ENCODE measurements at places on chromosomes 1 and 21.

DNA sequence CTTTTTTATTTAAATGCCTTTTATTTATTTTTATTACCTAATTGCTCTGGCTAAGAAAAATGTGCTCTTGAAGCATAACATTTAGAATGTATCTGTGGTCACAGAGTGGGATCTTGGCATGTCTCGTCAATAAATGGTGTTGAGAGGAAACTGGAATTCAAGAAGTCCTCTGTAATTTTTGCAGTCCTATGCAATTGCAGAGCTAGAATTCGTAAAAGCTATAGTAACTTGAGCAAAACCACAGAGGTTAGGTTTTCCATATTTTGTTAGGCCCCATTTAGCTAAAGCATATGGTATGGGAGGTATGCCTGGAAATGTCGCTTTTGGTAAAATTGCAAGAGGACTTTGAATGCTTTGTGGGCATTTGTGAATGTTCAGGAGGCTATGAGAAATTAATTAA, 466.7 kb upstream of the NFIA start:
- no peak for DNase-seq

DNA sequence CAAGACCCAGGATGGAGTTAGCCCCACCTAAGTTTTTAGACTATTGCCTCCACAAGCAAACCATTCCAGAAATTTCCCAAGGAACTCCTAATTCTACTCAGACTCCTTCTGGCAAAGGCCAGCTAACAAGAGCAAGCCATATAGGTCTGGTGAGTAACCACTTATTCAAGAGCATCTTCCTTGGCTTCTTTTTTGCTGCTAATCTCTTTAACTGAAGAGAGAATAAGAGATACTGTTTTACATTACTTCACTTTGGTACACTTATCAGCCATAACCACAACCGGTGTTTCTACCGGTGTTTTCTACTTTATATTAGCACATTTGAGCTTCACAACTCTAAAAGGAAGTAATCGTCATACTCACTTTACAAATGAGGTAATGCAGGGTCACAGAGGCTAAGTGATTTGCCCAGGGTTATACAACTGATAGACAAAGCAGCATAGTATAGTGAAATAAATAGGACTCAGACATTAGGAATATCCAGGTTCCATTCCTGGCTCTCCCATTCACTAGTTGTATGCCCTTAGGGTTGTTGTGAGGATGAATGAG, 1.7 kb upstream of the EPS15 start:
- no peak for DNase-seq

- peak; percentile 11 for DNase-seq
Observed at GRCh38 chr1:16073490-16074119, at the start of gene FAM131C. Gene FAM131C (minus strand): TSS chr1:16073651. CDS start chr1:16073442, 209 bp downstream.

- no peak for DNase-seq
Observed at GRCh38 chr21:32087447-32087846, 191.4 kb downstream of the MIS18A start.

DNA sequence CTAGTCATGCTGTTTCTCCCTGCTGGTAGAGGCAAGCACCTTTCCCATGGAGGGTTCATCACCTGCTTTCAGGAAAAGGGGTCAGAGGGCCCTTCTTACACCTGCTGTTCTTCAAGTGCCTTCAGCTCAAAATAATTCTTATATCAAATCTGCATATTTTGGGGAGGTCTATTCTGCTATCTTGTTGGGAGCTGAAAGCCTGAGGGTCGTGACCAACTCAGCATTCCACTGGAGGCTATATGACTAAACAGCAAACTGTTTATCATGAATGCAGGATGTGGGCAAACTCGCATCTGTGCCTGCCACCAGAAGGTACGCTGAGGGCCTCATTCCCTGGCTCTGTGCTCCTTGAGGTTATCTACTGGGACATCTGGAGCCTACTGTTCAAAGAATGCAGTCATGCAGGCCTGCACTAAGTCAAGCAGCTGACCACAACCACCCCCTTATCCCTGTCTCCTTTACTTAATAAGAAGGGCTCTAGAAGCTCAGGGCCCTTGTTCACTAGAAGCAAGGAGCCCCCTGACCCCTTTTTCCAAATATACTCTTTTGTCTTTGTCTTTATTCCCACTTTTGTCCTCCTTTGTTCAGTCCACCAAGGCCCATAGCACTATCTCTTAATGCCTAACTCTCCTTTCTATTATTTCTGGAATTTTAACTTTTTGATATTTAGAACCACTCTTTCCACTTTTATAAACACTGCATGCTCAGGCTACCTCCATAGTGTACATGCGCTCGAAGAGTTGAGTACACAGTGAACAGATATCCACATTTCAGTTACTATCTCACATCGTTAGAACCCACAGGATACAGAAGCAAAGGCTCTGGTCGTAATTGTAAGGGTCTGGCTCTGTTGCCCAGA, 4.5 kb upstream of the TRIM17 start:
- DNase-seq = no peak

DNA sequence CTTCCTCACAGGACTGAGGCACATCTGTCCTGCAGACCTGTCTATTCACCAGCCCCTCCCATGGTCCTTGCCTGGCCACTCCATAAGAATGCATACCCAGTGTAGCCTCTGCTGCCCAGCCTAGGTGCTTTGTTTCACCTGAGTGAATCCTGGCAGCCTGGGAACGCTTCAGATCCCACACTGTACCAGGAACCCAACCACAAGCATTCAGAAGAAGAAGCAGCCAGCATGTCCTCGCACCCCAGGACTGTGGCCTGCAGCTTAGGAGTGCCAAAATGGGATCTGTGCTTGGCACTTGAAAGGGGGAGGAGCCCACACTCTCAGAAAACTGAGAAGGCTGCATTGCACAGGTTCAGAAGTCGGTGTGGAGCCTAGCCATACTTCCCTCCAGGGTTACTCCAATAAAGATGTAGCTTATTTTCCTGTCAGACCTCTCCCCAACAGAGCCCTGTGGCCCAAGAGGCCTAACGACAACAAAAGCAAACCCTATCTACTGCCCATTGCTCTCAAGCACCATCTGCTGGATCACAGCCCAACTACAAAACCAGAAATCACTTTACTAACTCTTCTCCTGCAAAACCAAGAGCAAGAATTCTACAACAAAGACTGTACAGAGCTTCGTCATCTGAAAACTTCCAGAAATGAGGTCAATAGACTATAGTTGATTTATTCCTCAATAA, 923.1 kb upstream of the NEGR1 start:
- no peak for DNase-seq

GRCh38 chr1:8395433-8395866, 77.5 kb downstream of the SLC45A1 start:
- no peak for DNase-seq

- DNase-seq = no peak
Observed at GRCh38 chr1:68202239-68202832, 30.0 kb downstream of the WLS start.

DNA sequence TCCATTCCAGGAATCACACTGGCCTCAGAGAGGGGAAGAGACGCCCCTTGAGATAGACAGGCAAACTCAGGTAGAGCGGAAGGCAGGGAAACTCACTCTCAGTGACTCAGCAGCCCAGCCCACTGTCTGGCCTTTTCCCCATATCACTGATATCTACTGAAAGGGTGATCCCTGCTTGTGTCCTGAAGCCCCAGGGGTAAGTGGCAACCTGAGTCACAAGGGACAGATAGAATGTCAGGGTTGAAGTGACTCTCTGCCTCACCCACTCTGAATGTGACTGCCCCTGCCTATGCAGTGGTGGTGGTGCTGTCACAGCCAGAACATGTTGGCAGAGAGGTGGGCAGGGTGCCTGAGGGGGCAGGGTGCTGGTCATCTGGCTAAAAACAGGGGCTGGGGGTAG, 157.5 kb upstream of the FGGY start:
- no peak for DNase-seq

- no peak for DNase-seq
Observed at GRCh38 chr21:37582590-37582989, 216.0 kb downstream of the DYRK1A start.

DNA sequence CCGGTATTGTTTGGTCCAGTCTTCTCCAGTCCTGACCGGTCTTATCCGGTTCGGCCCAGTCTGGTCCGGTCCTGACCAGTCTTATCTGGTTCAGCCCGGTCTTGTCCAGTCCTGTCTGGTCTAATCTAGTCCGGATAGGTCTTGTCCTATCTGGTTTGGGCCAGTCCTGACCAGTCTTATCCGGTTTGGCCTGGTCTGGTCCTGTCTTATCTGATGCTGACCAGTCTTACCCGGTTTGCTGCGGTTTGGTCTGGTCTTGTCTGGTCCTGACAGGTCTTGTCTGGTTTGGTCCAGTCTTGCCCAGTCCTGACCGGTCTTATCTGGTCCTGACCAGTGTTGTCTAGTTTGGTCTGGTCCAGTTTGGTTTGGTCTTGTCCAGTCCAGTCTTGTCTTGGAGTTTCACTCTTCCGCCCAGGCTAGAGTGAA, 30.1 kb downstream of the DHX9 start:
- no peak for DNase-seq

DNA sequence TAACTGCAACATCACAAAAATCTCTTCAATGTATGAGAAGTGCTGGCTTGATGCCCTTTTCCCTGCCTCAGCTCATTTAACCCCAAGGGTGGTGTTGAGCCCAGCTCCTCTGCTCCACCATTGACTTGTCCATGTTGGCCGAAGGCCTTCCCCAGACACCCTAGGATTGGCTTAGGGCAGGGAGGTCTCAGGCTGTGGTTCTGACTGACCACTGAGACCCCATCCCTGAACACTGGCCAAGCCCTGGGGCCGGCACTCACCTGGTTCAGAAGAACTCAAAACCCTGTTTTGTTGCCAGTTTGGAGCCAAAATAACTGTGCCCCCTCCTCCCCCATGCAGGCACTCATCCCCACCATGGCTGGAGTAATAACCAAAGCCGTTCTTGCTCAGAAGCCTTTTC, 38.6 kb downstream of the NENF start:
- no peak for DNase-seq

- no peak for DNase-seq
Observed at GRCh38 chr1:145908653-145909052, 1.2 kb downstream of the ITGA10 start.

- no peak for DNase-seq
Observed at GRCh38 chr1:211843507-211844298, 13.1 kb upstream of the LPGAT1 start.

DNA sequence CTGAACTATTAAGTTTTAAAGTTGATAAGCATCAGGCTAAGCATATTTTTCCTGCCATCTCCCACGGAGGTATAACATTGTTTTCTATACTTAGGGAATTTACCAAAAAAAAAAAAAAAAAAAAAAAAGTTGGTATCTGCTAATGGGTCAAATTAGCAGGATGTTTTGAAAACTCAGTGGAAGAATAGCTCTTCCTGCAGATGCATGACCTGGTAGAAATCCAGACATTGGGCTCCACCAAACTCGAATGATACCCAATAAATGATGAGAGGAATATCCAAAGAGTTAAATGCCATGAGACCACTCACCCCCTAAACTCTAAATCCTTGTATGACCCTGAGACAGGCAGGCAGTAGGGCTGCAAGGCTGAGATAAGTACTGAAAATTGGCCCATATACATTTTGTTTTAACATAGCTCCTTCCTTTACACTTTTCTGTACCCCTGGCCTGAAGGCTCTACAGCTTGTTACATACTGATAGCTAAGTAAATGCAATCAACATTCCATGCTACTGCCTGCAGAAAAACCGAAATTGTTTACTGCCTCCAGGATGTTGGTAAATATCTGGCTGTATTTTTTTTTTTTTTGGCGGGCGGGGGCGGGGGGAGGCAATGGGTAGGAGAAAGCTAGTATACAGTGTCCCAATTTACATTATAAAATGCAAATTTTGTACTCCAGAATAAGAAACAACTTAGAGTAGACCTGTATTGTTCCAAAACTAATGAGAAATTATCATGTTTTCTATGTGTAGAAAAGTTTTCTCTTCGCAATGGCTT, 57.6 kb downstream of the NFIA start:
- DNase-seq = no peak

DNA sequence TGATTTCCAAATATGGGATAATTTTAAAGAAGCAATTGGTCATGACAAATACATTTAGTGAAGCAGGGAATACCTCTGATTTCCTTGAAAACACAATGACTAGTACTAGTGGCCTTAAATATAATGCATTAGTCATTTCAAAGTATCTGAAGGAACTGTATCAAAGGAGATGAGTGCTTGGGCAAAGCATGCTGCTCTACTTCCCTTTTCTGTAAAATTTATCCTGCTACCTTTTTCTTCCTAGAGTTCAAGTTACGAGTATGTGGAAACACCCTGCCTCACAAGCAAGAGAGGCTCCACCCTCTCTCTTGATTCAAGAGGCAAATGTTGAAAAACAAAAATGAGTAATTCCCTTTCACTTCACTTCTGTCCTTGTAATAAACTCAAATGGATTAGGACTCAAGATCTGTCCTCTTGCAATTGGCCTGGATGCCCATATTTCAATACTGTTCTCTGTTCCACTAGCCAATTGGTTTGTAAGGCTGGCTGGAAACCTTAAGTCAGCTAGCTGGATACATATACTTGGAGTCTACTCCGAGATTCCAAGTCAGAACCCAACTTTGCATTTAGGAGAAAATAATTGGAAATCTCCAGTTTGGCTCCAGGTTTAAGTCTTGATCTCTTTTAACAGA, 92.5 kb downstream of the CDC42BPA start:
- DNase-seq = no peak

GRCh38 chr1:42953182-42954180, 5.2 kb downstream of the SLC2A1 start:
- DNase-seq = no peak

Data from stimulated activated CD4-positive, alpha-beta T cell treated with anti-CD3 and anti-CD28 coated beads, Interleukin-15, amount 100 ng/mL, for 48 hours (primary cell).